ENCODE measurements at places on chromosomes 2 and 18.
A peak's percentile ranks its signal among the peaks of the same experiment; 100 is the strongest.

- DNase-seq, result no peak
Observed at GRCh38 chr18:39365836-39366485, 1800.4 kb upstream of the CELF4 start.

DNA sequence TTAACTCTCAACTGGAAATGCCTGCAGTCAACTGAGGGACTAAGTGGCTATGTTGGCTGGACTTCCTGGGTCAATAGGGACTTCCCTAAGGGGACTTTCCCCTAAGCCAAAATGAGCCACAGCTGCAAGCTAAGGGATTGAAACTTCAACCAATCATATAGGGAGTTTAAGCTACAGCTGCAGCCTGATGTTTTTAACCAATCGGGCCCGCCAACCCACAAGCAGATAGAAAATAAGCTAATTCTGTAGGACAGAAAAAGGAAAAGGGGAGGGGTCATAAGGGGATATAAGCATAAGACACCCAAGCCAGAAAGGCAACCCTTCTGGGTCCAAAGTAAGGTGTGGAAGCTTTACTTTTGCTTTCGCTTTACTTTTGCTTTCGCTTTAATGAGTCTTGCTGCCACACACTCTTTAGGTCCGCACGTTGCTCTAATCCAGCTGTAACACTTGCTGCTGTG, 927.5 kb downstream of the ERBB4 start:
- no peak for DNase-seq

- no peak for DNase-seq
Observed at GRCh38 chr2:17813010-17813741, 3.1 kb upstream of the MSGN1 start.

DNA sequence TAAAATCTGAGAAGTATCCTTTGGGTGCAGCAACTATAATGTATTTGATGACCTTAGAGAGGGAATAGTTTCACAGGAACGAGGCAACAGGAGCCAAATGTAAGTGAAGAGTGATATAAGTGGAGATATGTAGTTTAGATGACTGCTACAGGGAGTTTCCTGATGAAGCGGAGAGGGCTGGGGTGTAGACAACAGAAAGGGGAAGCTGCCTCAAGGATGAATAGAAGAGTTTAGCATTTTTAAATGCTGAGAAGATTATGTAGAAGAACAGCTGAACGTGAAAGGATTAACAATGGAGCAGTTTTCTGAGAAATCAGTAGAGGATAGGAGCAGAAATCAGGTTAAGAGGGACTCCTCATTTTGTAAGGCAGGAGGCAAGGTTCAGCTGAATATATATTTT, 133.3 kb downstream of the LCLAT1 start:
- no peak for DNase-seq

- DNase-seq, result no peak
Observed at GRCh38 chr2:58595714-58596113, 354.6 kb upstream of the FANCL start.

DNA sequence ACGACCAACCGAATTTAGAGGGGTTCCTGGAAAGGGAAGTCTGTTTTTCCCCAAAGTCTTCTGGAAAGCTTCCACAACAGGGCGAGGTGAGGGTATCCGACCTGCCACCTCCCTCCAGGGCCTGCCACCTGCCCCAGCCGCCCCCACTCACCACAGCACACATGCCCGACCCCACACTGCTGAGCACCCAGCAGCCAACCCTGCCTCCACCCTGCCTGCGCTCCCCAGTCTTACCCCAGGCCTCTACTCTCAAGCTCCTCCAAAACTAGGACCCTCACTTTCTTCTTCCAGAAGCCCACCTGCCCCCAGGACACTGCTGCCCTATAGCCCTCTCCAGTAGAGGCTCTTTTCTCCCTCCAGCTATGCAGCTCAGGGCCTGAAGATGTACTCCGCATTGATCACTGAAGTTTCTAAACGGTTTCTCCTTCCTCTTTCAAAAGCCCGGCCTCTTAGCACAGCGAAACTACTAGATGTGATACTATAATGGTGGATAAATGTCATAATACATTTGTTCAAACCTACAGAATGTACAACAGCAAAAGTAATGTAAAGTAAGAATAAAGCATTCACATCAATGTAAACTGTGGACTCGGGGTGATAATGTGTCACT, 128.8 kb upstream of the SLC1A4 start:
- no peak for DNase-seq

DNA sequence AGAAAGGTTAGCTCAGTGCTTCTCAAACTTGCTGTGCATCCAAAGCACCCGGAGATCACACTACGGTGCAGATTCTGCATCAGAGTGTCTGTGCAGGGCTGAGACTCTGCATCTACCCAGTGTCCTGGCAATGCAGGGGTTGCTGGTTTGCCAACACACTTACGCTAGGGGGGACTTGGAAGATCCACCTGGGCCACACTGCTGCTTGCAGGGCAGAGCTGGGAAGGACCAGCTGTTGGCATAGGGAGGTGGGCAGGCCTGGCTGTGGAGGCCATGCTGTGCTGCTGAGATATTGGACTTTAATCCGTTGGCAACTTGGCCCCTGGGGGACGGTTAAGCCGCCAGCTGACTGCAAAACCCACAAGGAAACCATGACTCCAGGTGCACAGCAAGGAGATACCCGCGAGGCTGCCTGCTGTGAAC, 397.6 kb upstream of the HS6ST1 start:
- no peak for DNase-seq

DNA sequence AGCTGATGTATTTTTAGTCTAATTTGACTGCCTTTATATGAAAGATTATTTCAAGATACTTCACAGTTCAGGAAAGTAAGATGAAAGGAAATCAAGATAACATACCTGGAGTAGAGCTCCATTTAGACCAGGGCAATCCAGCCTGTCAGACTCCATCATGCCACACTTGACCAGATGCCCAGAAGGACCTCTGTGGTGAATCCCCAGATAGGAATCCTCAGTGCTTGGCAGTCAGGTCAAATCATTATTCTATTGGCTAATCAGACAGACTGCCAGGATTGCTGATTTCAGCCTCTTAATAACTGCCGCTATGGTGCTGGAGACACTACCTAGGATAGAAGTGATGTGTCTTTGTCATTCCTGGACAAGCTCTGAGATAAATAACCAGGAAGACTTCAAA, 404.2 kb downstream of the STK39 start:
- no peak for DNase-seq

GRCh38 chr2:8487461-8487932, 194.4 kb upstream of the ID2 start:
- DNase-seq, result no peak

DNA sequence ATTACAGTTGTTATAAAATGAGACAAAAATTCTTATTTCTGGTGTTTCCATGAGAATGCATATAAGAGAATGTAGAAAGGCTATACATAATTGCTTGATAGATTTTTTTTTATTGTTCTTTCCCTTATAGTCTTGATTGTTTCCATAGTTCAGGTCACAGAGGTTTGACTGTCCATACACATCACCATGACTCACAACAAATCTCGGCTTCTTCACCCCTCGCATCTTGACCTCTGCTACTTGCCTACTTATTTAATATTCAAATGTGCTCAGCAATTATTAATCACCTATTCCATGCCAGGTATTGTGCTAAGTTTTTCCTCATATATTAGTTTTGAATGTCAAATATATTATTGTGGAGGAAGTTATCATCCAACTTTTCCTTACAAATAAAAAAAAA, 789.6 kb downstream of the RNF144A start:
- DNase-seq, result no peak

- no peak for DNase-seq
Observed at GRCh38 chr2:71223767-71224333, 3.1 kb downstream of the PAIP2B start.

- DNase-seq, result no peak
Observed at GRCh38 chr2:170277951-170278350, 100.0 kb downstream of the MYO3B start.

DNA sequence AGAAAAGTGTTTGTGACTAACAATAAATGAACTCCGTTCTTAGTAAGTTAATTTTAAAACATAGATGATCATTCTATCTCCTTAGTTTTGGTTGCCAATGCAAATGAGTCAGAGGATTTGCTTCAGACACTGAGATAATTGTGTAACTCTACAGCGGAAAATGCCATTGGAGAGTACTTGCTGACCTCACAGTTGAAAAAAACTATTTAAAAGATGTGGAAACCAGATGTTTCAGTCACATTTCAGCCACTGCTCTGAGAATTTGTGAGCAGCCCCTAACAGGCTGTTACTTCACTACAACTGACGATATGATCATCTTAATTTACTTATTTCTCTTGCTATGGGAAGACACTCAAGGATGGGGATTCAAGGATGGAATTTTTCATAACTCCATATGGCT, at the start of gene TNFAIP6:
Gene TNFAIP6, plus strand, starts transcription at position 234 of the 400 bp plus-strand sequence. Its CDS starts 75 bp downstream, at position 309.
- no peak for DNase-seq

DNA sequence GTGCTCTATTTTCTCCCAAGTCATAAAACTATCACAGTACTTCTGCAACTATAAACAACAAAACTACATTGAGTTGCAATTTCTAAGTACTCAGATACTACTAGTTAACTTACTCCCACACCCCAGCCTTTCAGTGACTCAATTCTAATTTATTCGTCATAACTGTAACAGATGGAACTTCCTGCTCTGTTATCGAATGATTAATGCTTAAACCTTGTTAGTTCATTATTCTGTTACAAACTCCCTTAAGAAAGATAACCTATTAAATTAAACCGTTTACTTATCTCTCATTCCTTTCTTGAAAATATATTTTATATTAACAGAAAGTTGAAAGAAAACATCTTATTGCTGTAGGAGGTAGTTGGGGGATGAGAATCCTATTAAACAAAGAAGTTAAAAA, 17.0 kb downstream of the TNFAIP6 start:
- DNase-seq, result no peak

- DNase-seq, result no peak
Observed at GRCh38 chr2:74548285-74548899, 5.3 kb downstream of the LOXL3 start.

GRCh38 chr2:15776629-15776919, 163.8 kb upstream of the MYCN start:
- no peak for DNase-seq

DNA sequence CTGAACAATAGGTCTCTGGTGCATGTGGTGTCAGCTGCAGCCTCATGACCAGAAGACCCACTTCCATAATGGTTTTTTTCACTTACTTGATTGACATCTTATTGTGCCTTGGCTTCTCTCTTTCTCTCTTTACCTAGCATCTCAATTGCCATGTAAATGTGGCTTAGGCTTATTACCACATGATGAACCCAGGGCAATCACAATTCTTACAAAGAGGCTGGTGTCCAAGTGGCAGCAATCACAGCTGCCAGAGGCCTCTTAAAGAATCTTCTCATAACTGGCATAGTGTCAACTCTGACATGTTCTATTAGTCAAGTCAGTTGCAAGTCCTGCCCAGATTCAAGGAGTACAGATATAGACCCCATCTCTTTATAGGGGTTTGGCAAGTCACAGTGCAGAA, 1224.8 kb downstream of the SUCLG1 start:
- DNase-seq, result no peak

- no peak for DNase-seq
Observed at GRCh38 chr2:221554769-221555493, 17.2 kb downstream of the EPHA4 start.

GRCh38 chr18:37409878-37410277, 155.7 kb downstream of the CELF4 start:
- no peak for DNase-seq

GRCh38 chr18:5110266-5110665, 86.8 kb downstream of the AKAIN1 start:
- DNase-seq, result no peak

GRCh38 chr2:151178207-151178606, 83.5 kb downstream of the RBM43 start:
- DNase-seq, result no peak

GRCh38 chr2:9057939-9058761, 54.7 kb upstream of the MBOAT2 start:
- no peak for DNase-seq

DNA sequence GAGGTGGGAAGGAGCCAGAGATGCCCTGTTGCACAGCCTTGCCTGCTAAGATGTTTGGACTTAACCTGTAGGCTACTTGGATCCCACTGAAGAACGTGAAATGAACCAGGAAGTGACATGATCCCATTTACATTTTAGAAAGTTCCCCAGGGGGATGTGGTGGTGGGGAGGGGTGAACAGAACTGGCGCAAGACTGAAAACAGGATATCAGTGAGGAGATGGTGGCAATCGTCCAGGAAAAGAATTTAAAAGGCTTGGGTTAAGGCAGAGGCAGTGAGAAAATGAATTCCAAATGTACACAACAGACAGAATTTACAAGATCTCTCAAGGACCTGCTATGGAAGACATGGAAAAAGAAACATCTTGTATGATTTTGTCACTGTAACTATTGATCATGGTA, 42.3 kb downstream of the SULT1C2 start:
- no peak for DNase-seq

GRCh38 chr2:178895872-178896271, 88.6 kb upstream of the TTN start:
- DNase-seq, result no peak

GRCh38 chr2:200253639-200254038, 52.9 kb upstream of the SPATS2L start:
- DNase-seq, result no peak

GRCh38 chr2:237886685-237887481, 27.5 kb downstream of the RAMP1 start:
- DNase-seq, result no peak

DNA sequence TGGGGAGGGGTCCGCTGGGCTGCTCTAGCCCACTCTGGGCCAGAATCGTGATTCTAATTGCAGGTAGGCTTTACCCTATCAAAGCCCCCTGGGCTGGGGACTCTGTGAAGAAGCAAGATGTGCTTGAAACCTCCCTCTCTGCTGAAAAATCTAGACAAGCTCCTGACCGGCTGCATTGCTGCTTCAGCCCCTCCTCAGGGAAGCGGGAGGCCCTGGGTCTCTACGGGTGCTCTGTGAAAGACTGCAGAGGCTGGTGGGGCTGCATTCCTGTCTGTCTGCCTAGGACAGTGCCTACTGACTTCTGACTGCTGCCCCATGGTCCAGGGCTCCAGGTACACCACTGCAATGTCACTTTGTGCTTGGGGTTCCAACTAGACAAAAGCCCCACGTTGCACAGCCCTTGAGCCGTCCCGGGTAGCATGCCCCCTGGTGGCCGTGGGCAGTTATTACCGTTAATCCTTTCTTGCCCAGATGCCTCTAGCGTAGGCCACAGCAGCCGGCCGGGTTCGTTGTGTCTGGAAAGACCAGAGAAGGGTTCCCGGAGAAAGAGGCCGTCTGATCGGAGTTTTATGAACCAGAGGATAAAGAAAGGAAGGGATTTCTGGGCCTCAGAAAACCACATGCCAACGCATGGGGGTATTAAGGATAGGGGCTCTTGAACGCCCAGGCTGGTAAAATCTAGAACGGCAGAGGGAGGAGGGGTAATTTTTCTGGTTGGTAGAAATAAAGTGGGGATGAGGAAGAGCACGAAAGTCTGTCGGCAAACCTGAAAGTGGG, 15.9 kb upstream of the C1QL2 start:
- DNase-seq, result peak; percentile 58

DNA sequence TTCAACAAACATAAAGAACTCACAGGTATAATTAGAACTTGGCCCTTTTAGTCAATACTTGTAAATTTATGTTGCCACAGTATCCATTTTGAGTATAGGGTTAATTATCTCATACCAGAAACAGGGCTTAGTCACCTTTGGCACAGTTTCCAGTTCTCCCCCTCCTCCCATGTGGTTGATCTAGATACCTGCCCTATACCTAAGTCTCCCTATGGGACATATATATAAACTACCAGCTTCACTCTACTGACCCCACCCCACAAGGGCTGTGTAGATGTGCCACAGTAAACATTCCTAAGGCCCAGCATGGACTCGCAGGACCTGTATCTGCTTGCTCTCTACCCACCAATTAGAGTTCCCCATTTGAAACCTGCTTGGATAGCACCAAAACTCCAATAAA, 371.7 kb upstream of the RND3 start:
- DNase-seq, result no peak

GRCh38 chr2:66481100-66481549, 46.2 kb downstream of the MEIS1 start:
- no peak for DNase-seq

Measured in activated T-cell treated with anti-CD3 and anti-CD28 coated beads for 1 hour (primary cell).